ENCODE measurements at places on chromosomes 2 and 18.

- peak; percentile 86 for DNase-seq
These were observed 15.2 kb downstream of the PDCD1 start for GRCh38 chr2:241843321-241844065.

DNA sequence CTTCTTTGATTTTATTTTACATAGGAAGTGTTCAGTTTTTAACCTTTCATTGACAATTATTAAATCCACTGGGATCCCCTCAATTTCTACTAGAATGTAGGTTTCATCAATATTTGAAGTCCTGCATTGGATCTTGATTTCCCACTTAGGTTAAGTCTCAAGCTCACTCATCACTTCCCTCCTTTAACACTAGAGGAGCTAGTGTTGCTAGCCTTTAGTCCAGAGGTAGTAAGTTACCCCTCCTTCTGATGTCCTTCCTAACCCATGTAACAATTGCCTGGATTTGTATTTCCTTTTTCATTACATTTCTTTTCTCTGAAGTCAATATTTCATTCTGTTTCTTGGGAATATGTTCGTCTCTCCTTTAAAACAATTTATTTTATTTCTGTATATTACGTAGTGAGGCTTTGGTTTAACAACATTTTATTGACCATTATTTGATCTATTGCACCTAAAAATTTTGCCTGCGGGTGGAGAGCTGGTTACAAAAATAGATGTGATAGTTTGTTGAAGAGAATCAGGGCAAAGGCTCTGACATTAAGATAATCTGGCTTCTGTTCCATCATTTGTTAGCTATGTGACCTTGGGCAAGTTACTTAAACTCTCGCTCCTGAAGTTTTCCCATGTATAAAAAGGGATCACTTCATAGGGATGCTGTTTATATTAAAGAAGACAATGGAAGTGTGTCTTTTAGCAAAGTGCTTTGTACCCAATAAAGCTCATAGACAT, 833.0 kb downstream of the SLC4A3 start:
- DNase-seq, result no peak

GRCh38 chr2:156526950-156527636, 90.9 kb downstream of the GPD2 start:
- DNase-seq, result no peak

DNA sequence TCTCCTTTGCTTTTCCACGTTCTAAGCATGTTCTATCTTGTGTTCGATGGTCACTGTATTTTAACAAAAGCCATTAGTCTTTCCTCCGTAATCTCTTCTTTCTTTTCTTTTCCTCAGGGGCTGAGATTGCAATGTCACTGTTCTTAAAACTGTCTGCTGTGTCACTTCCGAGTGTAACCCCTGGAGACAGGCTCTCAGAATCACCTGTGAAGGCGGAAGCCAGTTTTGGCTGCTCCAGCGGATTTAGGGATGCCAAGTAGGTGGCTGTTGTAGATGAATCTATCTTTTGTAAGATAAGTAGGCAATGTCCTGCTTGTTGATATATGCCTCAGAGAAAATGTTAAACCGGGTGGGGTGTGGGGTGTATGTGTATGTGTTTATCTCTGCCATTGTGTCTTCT, 94.7 kb upstream of the L3MBTL4 start:
- DNase-seq, result no peak

- no peak for DNase-seq
These were observed 72.7 kb upstream of the LCLAT1 start for GRCh38 chr2:30374380-30374779.

GRCh38 chr2:197964720-197965119, 160.3 kb downstream of the PLCL1 start:
- no peak for DNase-seq

DNA sequence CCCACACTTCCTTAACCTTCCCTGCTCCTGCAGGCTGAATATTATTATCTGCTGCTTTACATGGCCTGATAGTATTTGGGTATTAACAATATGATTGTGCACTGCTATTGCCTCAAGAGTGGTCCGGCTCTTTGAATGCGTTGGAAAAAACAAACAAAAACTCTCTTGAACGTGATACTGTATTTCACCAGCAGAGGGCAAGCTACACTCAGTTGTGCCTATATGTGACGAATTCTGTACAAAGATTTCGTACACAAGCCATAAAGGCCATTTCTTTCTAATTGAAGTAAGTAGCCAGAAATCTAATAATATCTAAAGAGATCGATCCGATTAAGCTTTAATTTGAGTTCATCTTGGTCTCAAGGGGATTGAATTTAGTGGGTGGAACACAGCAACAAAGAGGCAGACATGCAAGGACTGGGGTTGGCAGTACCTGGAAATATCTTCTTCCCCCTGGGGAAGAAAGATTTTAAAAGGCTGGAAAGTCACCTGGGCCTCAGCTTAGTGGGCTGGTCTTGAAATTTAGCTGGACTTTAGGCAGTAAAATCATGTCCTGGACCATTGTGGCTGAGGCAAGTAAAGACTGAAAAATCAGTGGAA, 49.3 kb upstream of the RAB6D start:
- no peak for DNase-seq

DNA sequence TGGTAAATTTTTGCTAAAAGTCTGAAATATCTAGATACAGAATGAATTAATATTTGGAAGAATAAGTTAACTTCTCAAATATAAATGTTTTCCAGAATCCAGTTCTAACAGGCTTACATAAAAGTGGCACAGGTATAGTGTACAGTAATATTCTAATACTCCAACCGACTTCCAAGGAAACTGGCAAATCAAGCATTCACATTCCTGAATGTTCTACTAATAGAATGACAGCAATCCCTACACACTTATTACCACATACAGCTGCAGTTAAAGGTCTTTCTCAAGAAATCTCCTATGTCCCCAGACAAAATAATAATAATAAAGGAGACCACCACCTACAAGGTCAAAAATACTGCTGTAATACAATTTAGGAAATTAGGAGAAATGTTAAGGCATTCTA, 31.9 kb downstream of the TMEM131 start:
- DNase-seq, result no peak

- no peak for DNase-seq
These were observed 171.4 kb upstream of the SERPINE2 start for GRCh38 chr2:224210286-224211180.

DNA sequence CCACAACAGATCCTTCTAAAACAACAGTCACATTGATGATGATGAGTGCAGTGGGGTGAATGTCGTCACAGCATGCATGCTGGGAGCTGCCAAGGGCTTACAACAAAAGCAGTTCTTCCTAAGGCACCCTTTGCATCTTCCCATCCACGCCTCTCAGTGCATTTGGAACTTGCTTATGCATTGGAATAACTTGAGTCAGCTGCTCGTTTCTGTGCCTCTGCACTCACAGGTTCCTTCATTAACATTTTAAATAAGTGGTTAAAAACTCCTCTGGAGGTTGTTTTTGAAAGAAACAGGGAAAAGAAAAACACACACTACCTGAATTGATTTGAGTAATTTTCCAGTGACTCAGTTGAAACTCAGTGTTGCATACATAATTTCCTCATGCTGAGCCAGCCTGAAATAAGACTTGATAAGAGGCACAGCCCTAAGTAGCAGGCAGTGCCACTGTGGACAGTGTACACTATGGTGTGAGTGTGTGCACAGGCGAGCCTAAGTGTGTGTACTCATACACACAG, 46.8 kb upstream of the TRIM43B start:
- no peak for DNase-seq

All from lower leg skin (tissue), 4 donors.